ENCODE measurements at places on chromosomes 1 and 21.

DNA sequence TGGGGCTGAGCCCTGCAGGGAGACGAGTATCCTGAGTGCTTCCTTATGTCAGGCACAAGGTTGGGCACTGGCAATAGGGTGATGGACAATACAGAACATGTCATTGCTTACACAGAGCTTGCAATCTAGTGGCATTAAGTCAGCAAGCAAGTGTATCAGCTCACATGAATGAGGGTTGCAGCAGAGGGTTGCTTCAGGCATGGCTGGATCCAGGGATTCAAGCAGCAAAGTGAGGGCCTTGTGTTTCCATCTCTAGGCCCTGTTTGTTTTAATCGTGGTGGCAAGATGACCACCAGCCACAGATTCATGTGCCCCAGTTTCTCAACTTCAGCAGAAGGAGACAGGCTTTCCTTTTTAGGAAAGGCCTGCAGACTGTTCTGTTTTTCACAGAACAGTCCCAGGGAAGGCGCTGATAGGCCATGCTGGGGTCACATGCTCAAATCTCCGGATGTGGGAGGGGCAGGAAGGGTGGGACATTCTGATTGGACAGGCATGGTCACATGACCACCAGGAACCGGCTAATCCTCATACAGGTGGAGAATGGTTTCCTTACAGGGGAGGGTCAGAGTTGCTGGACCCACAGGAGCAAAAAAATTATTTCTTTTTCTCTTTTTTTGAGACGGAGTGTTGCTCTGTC is 14.4 kb downstream of the PLOD1 start:
- DNase-seq: no peak

DNA sequence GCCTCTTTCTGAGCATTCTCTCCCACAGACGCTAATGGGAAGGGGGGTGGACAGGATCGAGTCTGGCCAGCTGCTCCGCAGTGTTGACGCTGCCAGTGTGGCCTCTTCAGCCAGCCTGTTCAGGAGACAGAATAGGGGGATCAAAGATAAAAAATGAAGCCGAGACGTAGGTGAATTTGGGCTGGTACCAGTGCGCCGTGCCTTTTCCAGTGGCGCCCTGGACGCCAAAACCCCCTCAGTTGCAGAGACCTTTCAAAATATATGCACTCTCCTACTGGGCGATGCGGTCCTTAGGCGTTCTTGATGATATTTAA is 1.1 kb downstream of the TTC3 start:
- DNase-seq: no peak

- no peak for DNase-seq
Measured at GRCh38 chr1:87989346-87989745, 660.7 kb downstream of the LMO4 start.

- no peak for DNase-seq
Measured at GRCh38 chr1:29490204-29490934, 254.0 kb downstream of the PTPRU start.

GRCh38 chr1:212752934-212753497 is 38.6 kb downstream of the NSL1 start:
- DNase-seq: no peak

- no peak for DNase-seq
Measured at GRCh38 chr1:23865543-23865930, 2.6 kb downstream of the FUCA1 start.

DNA sequence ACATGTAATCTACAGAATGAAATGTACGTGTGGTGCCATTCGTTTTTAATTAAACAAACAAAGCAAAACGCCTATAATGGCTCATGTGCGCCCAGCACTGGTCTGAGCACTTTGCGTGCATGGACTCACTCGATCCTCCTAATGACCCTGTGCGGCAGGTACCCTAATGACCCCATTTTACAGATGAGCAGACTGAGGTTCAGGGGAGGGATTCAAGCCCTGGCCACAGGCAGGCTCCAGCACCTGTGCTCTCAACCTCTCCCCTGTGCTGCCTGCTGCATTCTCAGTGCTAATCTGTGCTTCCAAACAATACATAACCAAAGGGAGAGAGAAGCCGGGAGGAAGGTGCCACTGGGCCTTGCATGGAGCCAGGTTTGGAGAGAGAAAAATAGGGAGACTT is 124.2 kb upstream of the ZBTB40 start:
- no peak for DNase-seq

DNA sequence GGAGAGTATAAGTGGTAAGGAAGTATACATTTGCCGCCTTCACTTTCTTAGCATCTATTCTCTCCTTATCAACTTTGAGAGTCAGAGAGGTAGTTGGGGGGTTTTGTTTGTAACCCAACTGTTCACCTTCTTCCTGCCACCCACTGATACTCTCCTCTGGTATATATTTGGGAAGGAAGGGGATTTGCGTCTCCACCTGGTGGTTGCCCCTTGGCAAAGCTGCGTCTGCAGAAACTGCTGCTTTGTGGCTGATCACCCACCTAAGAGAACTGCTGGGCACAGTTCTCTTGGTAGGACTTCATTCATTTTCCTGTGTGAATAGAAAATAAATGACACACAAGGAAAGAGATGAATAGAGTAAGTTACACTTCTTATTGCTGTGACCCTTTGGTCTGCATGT is 87.0 kb downstream of the SYT14 start:
- DNase-seq: no peak

DNA sequence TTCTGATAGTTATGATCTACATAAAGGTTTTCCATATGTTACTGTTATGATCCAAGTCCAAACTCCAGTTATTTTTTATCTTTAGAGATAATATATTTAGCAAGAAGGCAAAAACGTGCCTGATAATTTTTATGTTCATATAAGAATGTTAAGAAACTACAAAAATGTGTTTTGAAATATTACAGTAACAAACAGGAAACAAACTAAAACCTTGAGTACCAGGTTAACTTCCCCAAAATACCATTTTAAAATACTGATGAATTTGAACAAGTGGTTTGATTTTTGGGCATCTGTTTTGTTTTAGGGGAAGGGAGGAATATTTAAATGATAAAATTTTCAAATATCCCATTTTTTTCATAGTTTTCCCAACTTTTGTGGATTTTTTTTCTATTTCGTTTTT is 124.8 kb downstream of the NR5A2 start:
- no peak for DNase-seq

DNA sequence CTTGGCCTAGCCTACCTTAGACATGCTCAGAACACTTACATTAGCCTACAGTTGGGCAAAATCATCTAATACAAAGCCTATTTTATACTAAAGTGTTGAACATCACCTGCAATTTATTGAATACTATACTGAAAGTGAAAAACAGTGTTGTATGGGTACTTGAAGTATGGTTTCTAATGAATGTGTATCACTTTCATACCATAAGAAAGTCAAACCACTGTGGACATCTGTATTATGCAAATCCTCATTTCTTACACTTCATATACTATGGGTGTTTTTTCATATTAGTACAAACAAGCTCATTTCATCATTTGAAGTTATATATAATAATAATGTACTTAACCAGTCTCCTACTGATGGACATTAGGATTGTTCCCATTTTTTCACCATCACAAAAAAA is 41.2 kb downstream of the TDRD5 start:
- no peak for DNase-seq

DNA sequence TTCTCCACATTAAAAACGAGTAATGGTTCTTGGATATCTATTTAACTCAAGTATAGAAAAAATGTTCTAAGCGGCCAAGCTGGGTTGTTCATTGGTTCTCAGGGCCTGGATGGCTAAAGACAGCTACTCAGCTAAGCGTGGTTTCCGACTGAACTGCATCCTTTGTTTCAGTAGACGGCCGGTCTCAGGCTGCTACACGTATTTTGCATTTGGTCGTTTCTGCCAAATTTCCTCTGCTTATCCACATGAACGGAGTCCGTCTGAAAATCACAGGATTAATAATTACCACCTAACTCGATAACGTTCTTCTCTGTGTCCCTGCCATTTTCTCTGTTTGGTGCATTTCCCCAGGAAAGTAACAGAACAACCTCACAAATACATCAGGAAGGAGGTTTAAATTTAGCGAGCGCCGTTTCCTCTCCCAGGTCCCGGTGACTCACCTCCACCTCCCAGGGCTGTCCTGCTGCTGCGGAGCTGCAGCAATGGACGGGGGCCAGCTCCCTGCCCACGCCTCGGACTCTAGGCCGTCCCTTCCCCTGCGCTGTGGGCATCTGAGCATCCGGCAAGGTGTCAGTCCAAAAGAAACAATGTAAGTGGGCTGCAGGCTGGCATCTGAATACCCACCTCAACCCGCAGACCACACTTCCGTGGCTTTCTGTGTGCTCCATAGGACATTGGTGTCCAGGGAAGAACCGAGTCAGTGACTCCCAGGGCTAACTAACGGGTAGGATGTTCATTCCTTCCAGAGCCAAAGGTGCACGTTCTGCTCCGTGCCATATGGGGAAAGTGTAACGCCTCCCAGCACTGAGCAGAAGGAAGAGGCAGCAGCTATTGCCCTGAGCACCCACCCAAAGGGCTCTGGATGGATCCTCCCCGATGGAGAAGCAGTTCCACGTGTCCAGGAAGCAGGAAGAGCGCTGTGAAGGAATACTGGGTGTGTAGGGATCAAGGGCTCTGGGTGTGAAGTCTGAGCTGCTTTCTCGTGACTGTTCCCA is 4.1 kb upstream of the GABRD start:
- no peak for DNase-seq

- no peak for DNase-seq
Measured at GRCh38 chr1:80250573-80251168, 1244.1 kb upstream of the ADGRL4 start.

DNA sequence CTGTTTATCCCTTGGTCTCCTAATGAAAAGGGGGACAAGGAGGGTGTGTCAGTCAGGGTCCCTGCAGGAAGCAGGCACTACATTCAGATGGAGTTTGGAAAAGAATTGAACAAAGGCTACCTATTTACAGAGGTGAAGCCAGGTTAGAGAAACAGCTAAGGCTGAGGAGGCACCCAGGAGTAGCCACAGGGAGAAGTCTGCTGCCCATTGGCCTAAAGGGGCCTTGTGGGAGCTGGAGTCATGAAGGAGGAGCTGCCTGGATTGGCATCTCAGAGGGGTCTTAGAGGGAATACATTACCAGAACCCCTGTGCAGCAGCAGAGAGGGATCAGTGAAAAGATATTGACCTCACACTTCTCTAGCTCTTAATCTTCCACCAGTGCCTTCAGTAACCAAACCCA is 31.2 kb upstream of the USP24 start:
- DNase-seq: no peak

GRCh38 chr1:197674286-197674685 is 101.0 kb downstream of the DENND1B start:
- no peak for DNase-seq

DNA sequence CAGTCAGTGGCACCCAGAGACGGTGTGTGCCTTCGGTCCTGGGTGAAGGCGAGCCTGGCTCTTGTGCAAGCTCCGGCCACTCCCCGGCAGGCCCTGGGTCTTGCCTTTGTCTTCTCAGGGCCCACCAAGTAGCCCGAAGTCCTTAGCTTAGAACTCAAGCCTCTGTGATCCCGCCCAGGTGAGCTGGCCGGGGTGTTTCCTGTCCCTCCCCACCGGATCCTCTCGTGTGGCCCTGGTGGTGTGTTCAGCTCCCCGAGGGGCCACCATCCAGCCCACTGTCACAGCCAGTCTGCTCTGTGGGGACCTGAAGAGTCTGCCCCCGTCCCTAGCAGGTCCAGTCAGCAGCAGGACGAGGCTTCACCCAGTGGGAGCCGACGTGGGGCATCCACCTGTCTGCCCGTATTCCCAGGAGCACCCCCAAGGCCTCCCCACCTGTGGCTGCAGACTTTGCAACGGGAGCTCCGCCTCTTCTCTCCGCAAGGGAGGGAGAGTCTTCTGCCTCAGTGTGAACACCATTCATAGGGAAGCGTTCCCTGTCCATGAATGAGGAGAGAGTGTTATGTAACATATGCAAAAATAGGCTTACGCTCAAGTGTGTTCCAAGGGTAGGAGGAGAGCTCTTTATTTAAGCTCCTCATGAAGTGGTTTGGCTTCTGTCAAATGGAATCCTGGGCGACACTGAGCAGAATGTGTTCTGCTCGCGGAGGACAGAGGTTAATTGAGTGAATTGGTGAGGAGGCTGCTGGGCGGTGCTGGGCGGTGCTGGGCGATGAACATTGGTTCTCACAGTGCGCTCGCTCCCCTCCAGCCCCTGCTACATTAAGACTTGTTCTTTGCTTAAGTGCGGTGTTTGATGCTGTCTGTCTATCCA is 108.9 kb downstream of the CRYAA start:
- DNase-seq: peak; percentile 69

- no peak for DNase-seq
Measured at GRCh38 chr1:62962901-62963776, 179.2 kb downstream of the ATG4C start.

DNA sequence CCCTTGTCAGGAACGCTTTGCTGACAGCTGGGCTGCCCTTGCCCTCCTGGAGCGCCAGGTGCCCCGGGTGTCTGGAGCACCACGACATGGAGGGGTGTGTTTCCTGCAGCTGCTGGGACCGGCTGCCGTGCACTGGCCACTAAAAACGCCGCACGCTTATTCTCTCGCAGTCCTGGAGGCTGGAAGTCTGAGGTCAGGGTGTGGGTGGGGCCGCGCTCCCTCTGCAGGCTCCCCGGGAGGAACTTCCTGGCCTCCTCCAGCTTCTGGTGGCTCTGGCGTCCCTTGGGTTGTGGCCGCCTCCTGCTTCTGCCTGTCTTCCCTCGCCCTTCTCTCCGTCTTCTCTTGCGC is 28.0 kb upstream of the PLCH2 start:
- no peak for DNase-seq

DNA sequence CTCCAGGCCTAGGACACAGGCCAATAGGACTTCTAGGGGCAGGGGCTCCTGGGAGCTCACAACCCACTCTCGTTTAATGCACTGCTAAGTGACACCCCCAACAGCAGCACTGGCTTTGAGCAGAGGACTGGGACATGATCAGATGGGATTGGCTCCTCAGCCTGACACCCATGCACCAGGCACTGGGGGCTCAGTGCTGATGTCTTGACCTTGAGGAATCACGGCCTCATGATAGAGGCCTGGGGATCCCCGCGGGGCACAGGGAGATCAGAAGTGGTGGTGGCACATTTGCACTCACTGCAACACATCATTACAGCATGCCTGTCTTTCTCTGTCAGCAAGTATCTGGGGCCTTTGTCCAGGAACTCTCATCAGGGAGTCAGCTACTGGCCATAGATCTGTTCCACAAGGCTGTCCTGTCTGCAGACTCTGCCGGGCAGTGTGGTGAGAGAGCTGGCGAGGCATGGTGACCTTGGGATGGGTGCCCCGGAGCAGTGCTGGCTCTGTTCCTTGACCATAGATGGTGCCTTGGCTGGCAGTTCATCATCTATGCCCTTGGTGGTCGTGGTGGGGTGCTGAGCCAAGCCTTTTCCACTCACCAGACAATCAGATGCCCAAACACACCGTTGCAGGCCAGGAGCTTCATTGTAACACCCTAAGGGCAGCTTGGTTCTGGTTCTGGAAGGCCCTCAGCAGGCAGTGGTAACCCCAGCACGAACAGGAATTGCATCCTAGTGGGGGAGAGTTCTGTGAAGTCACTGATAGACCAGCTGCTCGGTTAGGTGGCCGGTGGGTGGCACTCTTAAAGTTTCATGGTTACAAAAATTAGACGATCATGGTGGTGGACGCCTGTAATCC is 22.2 kb upstream of the PARP1 start:
- no peak for DNase-seq

DNA sequence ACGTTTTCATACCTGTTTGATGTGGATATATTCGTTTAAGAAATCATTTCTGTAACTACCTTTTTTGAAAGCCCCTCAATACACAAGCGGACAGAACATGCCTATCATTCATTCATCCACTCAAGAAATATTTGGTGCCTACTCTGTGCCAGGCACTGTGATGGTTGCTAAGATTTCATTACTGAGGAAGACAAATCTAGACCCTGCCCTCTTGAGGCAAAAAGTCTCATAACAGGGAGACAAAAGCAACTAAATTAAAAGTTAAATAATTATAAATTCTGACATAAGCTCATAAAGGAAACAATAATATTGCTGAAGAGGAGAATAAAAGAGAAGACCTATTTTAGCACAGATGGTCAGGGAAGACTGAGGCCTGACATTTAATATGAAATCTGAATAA is 203.5 kb upstream of the ZNHIT6 start:
- no peak for DNase-seq
